Stimulated activated CD4-positive, alpha-beta T cell treated with anti-CD3 and anti-CD28 coated beads, Interleukin-1b, Interleukin-23, amount 100 ng/mL, for 1 hour (primary cell): ENCODE measurements at places on chromosomes 7 and 10.

DNA sequence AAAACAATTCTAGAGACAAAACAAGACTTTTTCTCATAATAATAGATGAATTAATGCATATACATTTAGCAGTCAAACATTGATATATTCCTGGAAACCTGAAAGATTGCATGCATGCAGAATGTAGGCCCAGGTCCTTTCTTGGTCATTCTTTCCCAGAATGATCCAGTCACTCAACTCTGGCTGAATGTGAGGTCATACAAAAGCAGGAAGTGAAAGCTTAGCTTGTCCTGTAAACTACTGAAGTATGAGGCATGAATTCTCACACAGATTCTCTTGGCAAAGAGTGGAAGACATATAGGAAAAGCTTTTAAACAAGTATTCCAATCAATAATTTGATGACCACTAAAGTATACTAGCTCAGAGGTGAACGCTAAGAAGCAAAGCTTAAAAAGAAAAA, 253.9 kb downstream of the PPP1R3A start:
- no peak for DNase-seq

DNA sequence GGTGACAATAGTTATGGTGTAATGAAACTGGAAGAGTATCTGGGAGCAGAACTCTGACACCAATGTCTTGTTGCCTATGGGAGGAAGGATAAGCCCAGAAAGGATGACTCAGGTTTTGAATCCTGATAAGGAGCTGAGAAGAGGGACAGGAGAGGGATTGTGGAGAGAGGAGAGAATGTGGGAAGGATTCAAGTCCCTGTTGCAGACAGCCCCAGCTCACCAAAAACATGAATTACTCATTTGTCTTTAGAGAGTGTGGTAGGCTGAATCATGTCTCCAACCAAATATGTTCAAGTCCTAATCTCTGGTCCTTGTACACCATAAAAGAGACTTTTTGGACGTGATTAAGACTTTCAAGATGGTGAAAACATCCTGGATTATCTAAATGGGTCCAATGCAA, 206.9 kb upstream of the PHYHIPL start:
- DNase-seq: no peak

- no peak for DNase-seq
These were observed 434.1 kb downstream of the DNAJB9 start for GRCh38 chr7:109003742-109004141.

GRCh38 chr10:114220281-114220680, 18.8 kb upstream of the VWA2 start:
- DNase-seq: no peak

GRCh38 chr10:34677591-34677990, 137.5 kb downstream of the PARD3 start:
- DNase-seq: no peak

GRCh38 chr10:6721480-6721879, 141.4 kb upstream of the PRKCQ start:
- no peak for DNase-seq

DNA sequence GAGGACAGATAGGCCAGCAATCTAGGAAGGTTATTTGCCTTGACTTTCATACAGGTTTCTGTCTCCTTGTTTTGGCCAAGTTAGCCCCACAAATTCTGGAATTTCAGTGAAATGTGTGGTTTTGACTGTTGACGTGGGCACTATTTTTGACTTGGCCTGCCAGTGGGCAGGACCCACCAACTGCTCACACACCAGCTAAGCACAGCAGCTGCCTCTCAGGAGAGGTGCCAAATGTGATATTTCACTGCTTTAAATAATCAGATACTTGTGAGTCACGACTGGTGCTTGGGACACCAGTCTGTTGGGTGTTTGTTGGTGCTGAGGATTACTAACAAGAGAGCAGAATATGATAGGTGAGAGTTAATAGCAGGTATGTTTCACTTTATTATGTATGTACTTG, 409.7 kb upstream of the MTPN start:
- DNase-seq: no peak

DNA sequence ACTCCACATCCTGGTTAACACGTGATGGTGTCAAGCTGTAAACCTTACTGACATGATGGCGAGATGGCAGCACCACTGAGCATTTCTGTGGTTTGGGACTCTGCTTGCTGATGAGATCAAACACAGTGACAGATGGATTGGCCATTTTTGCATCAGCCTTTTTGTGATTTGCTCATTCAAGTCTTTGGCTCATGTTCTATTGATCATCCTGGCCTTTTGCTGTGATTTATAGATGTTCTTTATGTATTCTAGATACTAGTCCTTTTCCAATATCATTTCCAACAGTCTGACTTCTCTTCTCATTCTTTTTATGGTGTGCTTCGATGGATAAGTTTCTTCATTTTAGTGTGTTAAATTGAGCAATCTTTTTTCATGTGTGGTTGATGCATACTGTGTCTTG, 24.7 kb upstream of the DIP2C start:
- no peak for DNase-seq

- no peak for DNase-seq
These were observed 4.2 kb downstream of the VSTM2A start for GRCh38 chr7:54546081-54546985.

- DNase-seq: no peak
These were observed 20.3 kb downstream of the MRPS24 start for GRCh38 chr7:43849047-43849446.

- DNase-seq: no peak
These were observed 56.2 kb upstream of the PPP2R2D start for GRCh38 chr10:131844529-131845084.

DNA sequence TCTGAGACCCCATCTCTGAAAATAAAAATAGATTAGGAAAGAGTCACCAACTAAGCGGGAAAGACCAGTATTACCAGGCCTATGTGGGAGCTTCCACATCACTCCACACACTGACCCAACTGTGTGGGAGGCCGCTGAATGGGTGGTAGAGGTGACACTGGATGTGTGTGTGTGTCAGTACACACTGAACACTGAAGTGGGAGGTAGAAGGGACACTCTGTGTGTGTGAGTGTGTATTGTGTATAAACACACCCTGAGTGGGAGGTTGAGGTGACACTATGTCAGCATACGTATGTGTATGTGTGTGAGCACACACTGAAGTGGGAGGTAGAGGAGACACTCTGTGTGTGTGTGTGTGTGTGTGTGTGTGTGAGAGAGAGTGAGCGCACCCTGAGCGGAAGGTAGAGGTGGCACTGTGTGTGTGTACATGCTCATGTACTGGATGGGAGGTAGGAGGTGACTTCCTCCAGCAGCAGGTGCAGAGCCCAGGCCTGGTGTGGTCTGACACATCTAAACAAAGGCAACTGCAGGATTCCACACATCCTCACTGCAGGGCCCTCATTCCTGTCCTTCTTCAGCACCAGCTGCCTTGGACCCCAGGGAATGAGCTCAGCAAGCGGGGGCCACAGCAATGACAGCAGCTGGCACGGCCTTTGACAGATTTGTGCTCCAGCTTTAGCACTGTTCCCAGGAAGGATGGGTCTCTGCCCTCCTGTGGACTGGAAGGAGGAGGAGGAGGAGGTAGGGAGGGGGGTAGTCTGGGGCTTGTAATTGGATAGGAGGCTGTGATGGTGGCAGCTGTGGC, 26.5 kb upstream of the RBM20 start:
- DNase-seq: no peak

DNA sequence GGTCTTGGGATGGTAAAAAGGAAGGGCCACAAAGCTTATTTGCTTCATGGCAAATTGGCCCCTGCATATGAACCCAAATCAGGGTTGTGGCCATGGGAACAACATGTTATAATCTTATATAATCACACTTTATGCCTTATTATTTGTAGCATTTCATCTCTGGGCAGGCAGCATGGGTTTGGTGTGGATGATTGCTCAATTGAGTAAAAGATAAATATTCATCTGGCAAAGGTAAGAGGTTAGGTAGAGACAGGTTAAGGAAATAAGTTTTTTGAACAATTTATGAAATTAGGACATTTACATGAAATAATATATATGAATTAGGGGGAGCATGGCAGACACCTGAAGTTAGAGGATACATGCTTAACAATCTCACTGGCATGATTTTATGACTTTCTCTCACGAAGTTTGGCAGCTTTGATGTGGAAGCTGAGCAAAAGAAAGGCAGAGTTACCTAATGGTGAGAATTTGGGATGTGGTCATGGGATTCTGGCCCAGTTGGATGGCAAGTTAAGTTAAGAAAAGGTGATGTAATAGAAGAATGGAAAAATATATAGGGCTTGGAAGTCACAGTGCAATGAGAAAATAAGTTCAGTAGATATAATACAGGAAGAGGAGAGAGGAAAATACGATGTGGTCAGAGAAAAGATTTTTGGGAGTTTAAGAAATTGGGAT, 88.1 kb upstream of the FAM3C start:
- DNase-seq: no peak

- no peak for DNase-seq
These were observed 166.4 kb downstream of the SLIT1 start for GRCh38 chr10:97019213-97019844.

DNA sequence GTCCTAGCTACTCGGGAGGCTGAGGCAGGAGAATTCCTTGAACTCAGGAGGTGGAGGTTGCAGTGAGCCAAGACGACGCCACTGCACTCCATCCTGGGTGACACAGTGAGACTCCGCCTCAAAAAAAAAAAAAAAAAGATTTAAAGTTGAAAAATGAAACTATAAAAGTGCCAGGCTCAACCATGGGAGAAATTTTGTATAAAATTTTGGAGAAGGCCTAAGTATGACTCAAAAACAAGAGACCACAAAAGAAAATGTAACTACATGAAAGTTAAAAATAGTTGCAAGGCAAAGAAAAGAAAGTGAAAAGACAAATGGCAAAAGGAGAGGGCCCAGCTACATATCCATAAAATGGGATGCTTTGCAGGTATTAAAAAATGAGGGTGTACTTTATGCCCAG, 104.1 kb downstream of the ARHGAP22 start:
- DNase-seq: no peak

- DNase-seq: no peak
These were observed 23.8 kb upstream of the PIK3AP1 start for GRCh38 chr10:96743988-96744585.

DNA sequence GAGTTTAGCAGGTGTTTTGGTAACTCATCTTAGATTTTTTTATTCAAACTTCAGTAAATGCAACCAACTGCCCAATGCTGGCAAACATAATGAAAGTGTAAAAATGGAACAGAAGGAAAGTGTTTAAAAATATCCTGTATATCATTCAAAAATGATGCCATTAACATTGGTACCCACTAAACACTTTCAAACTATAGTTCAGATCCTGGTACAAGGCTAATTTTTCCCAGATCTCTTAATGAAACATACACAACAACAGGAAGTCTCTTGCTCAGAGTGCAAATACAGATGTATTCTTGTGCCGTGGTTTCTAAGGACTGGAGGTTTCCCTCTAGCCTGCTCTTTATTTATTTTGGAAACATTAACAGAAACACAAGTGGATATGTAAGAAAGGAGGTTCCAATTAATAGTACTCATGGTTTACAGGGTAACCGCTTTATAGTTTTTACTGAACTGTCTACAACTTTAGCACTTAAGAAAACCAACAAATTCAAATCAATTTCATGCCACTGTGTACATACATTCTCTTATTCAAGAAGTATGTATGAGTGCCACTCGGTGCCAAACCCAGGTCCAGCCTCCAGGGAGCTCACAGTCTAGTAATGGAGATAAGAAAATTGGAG, 176.0 kb upstream of the AKR1E2 start:
- no peak for DNase-seq
